Fibroblast of skin of abdomen (primary cell): ENCODE measurements at places on chromosomes 3 and 15.

GRCh38 chr3:193899001-193899400 is 236.9 kb upstream of the HES1 start:
- no peak for DNase-seq

DNA sequence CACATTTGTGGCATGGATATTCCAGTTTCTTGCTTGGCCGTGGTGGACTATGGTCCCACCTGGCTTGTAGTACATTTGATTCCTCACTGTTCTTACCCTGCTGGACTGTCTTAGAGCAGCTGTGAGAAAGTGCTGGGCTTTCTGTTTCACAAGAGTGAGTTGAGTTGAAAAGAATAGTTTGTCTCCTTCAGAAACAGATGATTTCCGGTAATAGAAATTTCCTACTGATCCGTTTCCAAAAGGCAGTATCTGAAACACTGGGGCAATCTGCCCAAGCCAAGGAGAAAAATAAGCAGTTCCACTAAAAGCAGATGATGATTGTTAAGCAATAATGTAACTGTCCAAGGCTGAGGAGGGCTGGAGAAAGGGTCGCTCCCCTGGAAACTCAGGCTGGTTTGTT is 96.0 kb downstream of the SUCLG2 start:
- peak; percentile 36 for DNase-seq

- no peak for DNase-seq
These were observed 3.3 kb downstream of the FETUB start for GRCh38 chr3:186643493-186643892.

DNA sequence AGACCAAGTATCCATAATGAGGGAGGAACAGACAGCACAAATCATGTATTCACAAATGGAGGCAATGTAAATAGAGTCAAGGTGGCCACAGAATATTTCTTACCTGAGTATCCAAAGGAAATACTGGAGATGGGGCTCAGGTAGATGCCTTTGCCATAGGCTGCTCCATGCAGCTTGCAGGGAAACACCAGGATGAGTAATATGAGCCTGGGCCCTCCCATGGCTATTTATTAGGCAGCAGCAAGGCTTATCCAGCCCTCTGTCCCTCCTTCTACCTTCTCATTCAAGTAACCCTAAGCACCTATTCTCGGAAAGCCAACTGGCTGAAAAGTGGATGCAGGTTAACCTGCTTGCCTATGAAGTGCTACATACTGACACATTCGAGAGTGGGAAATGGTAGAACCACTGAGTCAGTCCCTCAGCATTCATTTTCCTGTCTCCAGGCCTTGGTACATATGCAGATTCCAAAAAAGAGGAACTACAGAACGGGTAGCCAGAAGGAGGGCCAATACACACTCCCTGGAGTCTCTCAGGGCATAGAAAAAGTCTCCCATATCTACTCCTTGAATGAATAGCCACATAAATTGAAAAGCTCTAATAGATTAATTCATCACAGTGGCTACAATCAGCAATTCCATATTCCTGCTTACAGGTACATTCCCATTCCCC is 18.3 kb upstream of the PKM start:
- no peak for DNase-seq

- no peak for DNase-seq
These were observed 4.0 kb upstream of the CAPN3 start for GRCh38 chr15:42355291-42355690.

GRCh38 chr3:157063926-157064325 is 96.0 kb downstream of the CCNL1 start:
- DNase-seq: peak; percentile 41

DNA sequence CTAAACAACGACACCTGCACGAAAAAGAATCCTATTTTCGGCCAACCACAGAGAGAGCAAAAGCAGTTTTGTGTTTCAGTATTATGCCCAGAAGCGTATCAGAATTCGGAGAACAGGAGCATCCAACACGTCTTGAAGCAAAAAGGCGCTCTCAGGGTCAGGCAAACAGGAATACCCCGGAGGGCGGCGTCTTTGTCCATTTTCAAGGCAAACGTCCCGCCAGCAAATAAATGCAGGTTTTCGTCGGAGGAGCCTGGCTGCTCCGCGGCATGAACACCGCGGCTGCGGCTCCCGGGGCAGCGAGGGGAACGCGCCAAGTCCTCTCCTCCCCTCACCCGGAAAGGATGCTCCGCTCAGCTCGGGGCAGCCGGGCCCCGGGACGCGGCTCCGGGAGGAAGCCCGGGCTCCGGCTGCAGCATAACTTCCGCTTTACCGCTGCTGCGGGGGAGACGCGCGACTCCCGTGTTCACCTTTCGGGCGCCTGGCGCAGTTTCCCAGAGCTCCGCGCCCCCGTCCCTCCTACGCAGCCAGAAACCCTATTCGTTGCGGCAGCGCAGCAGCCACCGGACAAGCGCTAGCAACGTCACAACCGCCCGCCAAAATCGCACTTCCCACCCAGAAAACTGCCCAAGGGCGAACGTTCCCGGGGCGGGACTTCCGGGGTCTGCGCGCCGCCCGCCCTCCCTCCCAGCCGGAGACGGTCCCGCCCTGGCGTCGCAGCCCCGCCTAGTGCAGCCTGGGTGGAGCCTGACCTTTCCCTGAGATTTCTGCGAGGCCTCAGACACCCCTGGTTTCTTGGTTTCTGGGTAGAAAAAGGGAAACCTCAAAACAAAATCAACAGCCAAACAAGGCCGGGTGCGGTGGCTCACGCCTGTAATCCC is at the start of gene RNF168:
Gene RNF168 (minus strand): TSS at position 573 of the 881 bp plus-strand sequence. CDS start 595 bp downstream, outside the sequence.
- peak; percentile 95 for DNase-seq

GRCh38 chr3:25658836-25659235 is 5.9 kb downstream of the TOP2B start:
- no peak for DNase-seq

DNA sequence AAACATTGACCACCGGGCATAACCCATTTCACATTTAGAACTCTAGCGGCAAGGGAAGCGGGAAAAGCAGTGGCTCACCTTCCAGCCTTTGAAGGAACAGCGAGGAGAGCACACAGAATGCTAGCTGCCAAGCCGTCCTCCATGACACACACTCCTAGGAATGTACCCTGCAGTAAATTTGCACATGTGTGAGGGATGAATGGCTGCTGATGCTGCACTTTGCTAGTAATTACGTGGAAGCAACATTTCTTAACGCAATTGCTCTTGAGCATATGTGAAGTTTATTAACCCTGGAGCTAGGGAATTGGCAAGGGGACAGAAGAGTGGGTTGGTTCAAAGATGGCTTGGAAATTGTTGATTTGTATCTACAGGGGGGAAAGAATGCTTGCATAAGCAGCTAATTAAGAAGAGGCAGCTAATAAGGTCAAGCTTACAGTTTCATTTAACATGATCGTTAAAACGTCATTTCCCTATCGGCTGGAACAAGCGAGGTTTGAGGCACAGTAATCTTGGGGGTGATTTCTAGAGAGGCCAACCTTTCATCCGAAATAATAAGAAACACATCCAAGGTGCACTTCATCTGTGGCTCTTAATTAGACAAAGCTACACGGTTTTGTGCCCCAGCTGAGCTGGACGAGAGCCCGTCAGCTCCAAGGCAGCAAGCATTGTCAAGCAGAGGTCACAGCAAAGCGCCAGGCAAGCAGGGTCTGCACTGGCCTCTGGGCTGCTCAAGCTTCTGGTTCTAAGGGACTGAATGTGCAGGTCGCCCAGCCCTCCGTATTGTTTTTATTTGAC is 123.4 kb downstream of the CHSY1 start:
- DNase-seq: peak; percentile 97

GRCh38 chr3:149507491-149508324 is 33.2 kb downstream of the TM4SF4 start:
- no peak for DNase-seq

DNA sequence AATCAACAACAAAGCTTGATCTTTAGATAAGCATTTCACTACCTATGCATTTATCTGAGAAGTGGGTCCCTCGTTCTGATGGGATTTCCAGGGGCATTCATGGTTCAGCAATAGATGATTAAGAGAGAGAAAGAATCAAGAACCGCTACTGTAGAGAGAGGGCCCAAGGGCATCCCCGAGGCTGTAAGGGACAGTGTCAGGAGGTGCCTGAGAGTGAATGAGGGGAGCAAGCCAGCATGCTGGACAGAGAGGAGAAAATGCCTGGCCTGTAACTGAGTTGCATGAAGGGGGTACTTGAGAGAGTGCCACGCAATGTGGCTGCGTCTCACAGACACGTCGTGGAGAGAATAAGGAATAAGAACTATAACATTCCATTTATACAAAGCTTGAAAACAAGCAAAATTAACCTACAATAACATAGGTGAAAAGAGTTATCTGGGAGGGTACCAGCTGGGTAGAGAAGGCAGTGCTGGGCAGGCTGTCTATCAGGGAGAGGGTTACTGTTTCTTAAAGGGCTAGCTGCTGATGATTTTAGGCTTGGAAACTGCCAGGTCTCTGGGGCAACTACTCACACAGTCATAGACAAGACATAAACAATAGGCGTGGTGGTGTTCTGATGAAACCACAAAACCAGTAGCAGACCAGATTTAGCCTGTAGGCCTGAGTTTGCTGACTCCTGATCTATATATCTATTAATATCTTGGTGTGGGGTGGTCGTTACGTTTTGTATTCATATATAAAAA is 374.6 kb upstream of the CFAP20DC start:
- DNase-seq: peak; percentile 79

DNA sequence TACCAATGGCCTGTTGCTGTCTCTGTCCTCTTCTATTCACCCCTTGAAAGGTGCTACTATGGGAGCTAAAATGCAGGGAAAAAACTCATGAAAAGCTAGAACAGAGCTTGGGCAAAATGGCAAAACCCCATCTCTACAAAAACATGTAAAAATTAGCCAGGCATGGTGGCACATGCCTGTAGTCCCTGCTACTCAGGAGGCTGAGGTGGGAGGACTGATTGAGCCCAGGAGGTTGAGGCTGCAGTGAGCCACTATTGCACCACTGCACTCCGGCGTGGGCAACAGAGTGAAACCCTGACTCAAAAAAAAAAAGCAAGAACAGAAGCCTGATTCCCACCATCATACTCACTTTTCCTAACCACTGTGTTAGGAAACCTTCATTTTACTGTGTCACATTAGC is 1.9 kb downstream of the MAP4 start:
- DNase-seq: no peak

GRCh38 chr15:65902373-65902772 is 33.1 kb downstream of the RAB11A start:
- DNase-seq: no peak

GRCh38 chr3:15266510-15267376 is 60.7 kb downstream of the CAPN7 start:
- DNase-seq: no peak

DNA sequence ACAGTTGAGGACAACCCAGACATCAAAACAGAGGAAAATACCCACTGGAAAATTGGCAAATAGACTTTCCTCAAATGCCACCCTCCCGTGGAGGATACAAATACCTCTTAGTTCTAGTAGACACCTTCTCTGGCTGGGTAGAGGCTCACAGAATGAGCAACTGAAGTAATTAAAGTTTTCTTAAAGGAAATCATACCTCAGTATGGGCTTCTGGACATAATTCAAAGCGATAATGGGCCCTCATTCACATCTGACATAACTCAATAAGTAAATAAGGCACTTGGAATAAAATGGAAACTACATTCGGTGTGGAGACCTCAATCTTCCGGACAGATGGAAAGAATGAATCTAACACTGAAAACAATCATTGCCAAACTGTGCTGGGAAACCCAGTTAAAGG is 115.2 kb upstream of the PLCL2 start:
- no peak for DNase-seq

GRCh38 chr3:111594205-111594604 is 941 bp downstream of the ZBED2 start:
- peak; percentile 79 for DNase-seq

- no peak for DNase-seq
These were observed 40.1 kb upstream of the GALNT15 start for GRCh38 chr3:16134173-16134928.

- DNase-seq: no peak
These were observed 148.3 kb downstream of the RBMS3 start for GRCh38 chr3:29429055-29429679.

DNA sequence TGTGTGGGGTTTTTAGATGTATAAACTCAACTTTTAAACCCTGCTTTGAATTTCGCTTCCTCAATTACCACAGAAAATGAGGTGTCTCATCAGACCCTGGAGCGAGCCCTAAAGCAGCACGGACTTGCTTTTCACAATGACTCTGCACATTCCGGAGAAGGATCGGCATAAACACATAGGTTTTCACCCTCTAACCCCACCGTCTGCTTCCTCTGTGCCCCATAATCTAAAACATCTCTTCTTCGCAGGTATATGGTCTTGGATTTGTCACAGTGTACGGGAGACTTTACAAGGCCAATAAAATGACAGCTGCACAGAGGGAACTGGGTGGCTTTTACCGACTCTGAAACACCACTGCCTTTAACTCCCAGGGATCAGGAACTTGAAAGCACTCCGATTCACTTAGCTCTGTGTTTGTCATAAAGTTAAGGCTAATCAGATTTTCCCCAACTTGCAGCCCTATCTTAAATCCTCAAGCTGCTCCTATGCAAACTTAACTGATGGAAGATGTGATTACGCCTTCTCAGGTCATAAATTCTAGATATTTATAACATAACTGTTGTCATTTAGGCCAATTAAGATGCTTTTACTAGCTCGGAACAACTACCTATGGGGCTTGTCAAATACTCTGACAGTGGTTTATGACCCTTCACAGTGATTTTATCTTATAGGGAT is 133.4 kb upstream of the WNT5A start:
- peak; percentile 70 for DNase-seq

GRCh38 chr15:90000186-90001001 is 730 bp upstream of the ZNF710 start:
- peak; percentile 25 for DNase-seq

GRCh38 chr3:169179722-169180121 is 483.8 kb downstream of the MECOM start:
- no peak for DNase-seq

DNA sequence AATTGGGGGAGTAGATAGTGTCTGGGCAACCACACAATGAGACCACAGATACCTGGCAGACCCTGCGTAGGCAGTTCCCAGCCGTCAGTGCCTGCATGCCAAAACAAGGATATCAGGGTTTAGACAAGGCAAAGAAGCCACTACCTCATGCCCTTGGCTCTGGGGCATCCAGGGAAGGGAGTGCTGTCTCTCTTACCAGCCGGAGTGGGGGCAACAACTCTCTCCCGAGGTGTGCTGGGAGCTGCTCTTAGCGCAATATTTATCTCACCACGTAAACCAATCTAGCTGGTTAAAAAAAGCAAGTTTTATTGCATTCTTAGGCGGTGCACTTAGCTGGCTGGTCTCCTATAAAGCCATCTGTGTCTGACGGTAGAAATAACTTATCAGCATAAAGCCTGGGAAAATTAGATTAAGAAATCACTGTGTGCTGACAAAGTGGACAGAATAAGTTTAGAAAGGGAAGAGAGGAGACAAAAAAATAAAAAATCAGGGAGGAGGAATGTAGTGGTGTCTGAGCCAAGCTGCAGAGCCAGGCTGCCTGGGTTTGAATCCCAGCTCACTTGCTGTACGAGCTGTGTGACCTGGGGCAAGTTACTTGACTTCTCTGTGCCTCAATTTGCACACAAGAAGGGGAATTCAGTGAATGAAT is 273.2 kb downstream of the PDZRN3 start:
- no peak for DNase-seq

- peak; percentile 45 for DNase-seq
These were observed 26.9 kb upstream of the TPM1 start for GRCh38 chr15:63015618-63016017.

- peak; percentile 69 for DNase-seq
These were observed 23.2 kb downstream of the RPLP1 start for GRCh38 chr15:69475769-69476358.

DNA sequence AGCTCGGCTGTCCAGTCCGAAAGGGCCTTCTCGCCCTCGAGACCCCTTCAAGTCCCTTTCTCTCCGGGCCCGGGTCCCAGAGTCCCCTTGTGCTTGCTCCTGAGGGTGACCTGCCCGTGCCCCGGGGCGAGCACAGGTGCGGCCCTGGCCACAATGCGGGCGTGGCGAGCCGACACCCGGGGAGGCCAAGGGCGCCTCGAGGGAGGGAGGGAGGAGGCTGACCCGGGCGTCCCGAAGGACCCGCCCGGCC is 810 bp upstream of the MEF2A start:
- DNase-seq: no peak
